Thymus (tissue), 14 donors: ENCODE measurements at places on chromosomes 3 and 15. TPM values are rescaled to one million over a fixed set of nuclear protein-coding genes. Genes with fewer than 3 reads are reported as not detected.
A peak's percentile ranks its signal among the peaks of the same experiment; 100 is the strongest.

GRCh38 chr15:81939604-81940440 is 106.0 kb downstream of the MEX3B start:
- H3K4me3 ChIP-seq: no peak overlapping the region
- DNase-seq: peak; percentile 29
- H3K27ac ChIP-seq: no peak overlapping the region
- H3K4me1 ChIP-seq: no peaks in the 10 kb centered on the region
- no peaks in the 10 kb centered on the region for H3K36me3 ChIP-seq

DNA sequence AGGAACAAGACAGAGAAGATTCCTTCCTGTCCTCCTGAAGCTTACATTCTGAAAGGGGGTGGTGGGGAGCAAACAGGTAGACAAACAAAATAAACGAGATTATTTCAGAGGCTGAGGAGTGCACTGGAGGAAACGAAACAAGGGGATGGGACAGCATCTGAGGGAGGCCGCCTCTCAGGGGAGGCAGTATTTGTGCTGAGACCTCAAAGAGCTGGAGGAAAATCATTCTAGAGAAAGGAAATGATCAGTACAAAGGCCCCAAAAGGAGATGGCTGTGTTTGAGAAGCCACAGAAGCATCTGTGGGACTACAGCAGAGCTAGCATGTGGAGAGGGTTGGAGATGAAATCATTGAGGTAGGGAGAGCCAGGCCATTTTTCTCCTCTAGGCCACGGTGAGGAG is 55.1 kb downstream of the DCLK3 start:
- H3K27me3 ChIP-seq: no peaks in the 10 kb centered on the region
- H3K4me3 ChIP-seq: no peak overlapping the region
- peaks cover 7% of the 10 kb centered on the region for H3K4me1 ChIP-seq
- H3K36me3 ChIP-seq: no peaks in the 10 kb centered on the region
- DNase-seq: no peak
- H3K27ac ChIP-seq: no peak overlapping the region

GRCh38 chr3:37855363-37855970 is 6.2 kb upstream of the CTDSPL start:
- peak; percentile 60 for DNase-seq
- no peaks in the 10 kb centered on the region for H3K36me3 ChIP-seq
- no peak overlapping the region for H3K4me3 ChIP-seq

- peak overlapping the region; percentile 46 for H3K4me3 ChIP-seq
- DNase-seq: no peak
- no peaks in the 10 kb centered on the region for H3K36me3 ChIP-seq
- H3K27ac ChIP-seq: no peak overlapping the region
- peaks cover 37% of the 10 kb centered on the region for H3K27me3 ChIP-seq
Measured at GRCh38 chr3:53845103-53845880, 927 bp downstream of the CHDH start.

DNA sequence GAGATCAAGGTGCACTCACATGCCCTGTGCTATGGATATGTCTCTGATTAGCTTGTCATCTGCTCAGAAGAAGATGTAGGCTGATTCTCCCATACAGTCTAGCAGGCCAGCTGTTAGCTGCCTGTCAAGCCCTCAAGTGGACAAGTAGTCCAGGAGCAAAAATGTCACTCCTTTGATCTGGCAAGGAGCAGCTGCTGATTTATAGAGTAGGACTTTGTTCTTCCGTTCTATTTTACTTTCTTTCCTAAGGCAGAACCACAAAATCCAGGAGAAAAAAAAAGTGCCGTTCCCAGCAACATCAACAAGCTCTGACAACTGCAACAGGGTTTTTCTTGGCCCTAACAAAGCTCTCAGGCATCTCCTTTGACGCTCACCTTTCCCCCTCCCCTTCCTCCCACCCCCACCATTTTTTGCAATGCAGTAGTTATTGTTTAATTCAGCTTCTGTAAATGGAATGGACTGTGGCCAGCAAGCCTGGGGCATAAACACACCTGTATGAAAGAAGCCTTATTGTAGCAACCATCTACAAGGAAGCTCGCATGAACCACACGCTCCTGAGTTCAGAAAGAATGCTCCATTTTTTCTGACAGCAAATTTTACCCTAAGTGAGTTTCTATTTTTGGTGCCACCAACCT is 196.3 kb downstream of the MEIS2 start:
- no peak for DNase-seq
- H3K27ac ChIP-seq: peak overlapping the region; percentile 65
- no peak overlapping the region for H3K4me3 ChIP-seq
- no peaks in the 10 kb centered on the region for H3K27me3 ChIP-seq

DNA sequence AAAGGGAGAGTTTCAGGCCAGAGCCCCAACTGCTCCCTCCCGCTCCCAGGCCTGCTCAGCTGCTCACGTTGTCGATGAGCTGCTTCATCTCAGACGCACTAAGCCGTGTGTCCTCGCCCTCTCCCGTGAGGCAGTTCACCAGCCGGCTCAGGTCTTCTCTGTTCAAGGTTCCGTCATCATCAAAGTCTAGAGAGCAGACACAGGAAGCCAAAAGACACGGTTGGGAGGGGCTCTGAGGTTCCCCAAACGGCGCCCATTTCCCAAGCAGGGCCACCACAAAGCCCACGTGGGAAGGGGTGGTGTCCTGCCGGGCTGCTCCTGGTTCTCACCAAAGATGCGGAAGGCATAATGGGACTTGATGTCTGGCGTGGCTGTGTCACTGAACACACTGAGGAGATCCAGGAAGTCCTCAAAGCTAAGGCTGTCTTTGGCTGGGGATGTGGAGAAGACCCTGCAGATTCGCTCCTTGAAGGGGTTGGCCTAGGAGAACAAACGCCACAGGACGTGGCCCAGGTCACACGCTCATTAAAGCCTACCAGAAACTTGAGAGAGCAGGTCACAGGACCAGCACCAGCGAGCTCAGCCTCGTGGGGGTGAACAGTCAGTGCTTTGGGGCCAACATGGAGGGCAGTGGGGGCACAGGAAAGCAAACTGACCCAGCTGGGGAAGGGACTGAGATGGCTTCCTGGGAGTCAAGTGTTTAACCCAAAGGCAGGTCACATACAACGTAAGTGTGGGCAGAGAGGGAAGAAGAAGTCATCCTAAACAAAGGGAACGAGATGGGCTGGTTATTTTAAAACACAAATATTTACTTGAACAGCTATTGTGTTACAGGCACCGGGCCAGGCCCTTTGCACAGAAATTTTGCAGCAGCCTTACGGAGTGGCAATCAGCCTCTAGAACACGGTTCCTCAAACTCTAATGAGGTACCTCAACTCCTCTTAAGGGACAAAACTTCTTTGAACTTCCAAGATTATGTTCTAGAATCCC is 2.4 kb downstream of the CIB1 start:
- peak; percentile 76 for DNase-seq
- no peaks in the 10 kb centered on the region for H3K27me3 ChIP-seq
- H3K4me3 ChIP-seq: peak overlapping the region; percentile 41
- peaks cover 34% of the 10 kb centered on the region for H3K36me3 ChIP-seq

DNA sequence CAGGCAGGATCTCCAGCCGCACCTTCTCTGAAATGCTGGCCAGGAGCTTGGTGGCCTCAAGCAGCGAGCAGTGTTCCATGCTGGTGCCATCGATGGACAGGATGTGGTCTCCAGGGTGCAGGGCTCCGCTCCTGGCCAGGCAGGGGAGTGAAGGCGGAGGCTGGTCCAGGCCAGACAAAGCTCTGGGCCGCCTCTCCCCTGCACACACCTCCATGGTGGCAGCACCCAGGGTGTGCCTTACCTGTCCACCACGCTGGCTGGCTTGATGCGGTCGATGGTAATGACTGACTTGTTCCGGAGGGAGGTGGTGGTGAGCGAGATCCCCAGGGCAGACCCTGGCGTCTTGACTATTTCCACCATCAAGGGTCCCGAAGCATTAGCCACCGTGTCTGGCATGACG is 20.0 kb downstream of the GRIP2 start:
- H3K27ac ChIP-seq: no peak overlapping the region
- DNase-seq: no peak
- H3K4me1 ChIP-seq: no peaks in the 10 kb centered on the region

DNA sequence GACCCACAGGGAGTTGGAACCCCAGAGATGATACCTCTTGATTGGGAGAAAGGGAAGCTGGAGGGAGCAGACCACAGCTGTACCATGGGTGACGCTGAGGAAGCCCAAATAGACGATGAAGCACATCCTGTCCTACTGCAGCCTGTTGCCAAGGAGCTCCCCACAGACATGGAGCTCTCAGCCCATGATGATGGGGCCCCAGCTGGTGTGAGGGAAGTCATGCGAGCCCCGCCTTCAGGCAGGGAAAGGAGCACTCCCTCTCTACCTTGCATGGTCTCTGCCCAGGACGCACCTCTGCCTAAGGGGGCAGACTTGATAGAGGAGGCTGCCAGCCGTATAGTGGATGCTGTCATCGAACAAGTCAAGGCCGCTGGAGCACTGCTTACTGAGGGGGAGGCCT is 201.1 kb downstream of the AKAP13 start:
- peak overlapping the region; percentile 95 for H3K27ac ChIP-seq
- peak; percentile 39 for DNase-seq
- peaks cover 44% of the 10 kb centered on the region for H3K4me1 ChIP-seq
- H3K4me3 ChIP-seq: no peak overlapping the region

DNA sequence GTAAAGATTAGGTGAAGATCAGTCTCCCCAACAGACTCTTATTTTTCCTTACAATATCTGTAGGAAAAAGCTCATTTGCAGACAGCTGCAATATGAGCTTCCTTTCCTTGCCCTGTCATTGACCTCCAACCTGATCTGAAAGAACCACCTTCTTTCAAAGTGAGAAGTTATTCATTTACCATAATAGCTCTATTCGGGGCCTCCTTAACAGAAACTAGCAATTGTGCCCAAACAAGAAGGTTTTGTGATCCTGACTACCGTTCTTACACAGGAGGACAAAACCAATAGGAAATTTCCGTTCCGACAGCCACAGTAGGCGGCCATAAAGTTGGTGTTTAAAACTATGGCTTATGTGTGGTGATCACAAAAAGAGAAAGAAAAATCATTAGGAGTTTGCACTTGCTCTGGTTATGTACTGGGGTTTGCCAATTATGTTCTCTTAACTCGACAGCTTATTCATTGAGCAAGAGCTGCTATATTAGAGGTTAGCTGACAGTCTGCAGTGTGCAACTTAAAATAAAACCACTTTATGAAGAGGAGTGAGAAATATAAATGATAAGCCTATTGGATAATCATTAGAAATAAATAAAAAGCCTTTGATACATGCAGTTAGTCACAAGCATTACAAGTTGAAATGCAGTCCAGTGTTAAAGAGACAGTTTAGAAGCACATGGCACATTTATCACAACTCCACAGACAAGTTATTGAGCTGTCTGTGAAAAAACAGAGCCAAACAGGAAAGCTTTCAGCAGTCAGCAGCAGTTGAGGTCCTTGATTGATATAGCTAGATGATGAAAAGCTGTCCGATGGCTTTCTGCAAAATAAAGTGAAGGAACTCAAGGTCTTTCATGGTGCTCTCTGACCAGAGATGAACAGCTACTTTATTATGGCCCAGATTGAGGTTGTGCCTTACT is 199.8 kb downstream of the WDR72 start:
- H3K27me3 ChIP-seq: no peaks in the 10 kb centered on the region
- H3K4me3 ChIP-seq: no peak overlapping the region
- H3K4me1 ChIP-seq: no peaks in the 10 kb centered on the region
- no peak for DNase-seq
- H3K27ac ChIP-seq: no peak overlapping the region
- no peaks in the 10 kb centered on the region for H3K36me3 ChIP-seq

- no peak overlapping the region for H3K27ac ChIP-seq
- no peak for DNase-seq
- no peaks in the 10 kb centered on the region for H3K27me3 ChIP-seq
- no peak overlapping the region for H3K4me3 ChIP-seq
- H3K36me3 ChIP-seq: no peaks in the 10 kb centered on the region
Measured at GRCh38 chr3:68985146-68985790, 28.2 kb downstream of the EOGT start.

DNA sequence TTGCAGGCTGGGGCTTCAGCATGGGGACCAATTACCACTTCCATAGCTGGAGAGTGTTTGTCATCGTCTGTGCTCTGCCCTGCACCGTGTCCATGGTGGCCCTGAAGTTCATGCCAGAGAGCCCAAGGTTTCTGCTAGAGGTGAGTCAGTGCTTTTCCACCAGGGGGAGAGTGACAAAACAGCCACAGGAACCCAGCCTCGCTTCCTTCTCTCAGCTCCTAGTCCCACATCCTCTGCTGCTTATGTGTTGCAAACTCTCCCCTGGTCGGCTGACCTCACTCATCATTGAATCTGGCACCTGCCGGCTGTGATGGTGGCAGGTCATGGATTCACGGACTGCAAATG is 158.3 kb downstream of the SV2B start:
- no peak overlapping the region for H3K4me3 ChIP-seq
- peak; percentile 4 for DNase-seq
- no peaks in the 10 kb centered on the region for H3K4me1 ChIP-seq
- no peaks in the 10 kb centered on the region for H3K27me3 ChIP-seq
- H3K36me3 ChIP-seq: no peaks in the 10 kb centered on the region

DNA sequence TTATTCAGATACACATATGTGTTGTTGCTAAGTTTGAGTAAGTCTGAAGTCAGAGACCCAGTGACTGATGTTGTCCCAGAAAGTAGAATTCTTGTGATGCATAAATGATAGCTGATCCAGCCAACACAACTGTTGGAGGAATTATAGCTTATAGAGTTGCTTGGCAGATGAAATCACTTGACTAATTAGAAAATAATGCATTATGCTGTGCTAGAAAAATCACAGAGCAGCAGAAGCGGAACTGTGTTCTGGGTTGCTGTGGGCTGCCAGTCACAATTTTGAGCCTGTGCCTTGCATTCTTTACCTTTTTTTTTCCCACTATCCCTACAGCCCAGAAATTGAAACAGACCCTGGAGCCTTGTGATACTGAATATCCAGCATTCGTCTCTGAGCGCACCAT is 90.0 kb upstream of the LRTM1 start:
- no peak overlapping the region for H3K4me3 ChIP-seq
- no peaks in the 10 kb centered on the region for H3K27me3 ChIP-seq
- no peak overlapping the region for H3K27ac ChIP-seq

DNA sequence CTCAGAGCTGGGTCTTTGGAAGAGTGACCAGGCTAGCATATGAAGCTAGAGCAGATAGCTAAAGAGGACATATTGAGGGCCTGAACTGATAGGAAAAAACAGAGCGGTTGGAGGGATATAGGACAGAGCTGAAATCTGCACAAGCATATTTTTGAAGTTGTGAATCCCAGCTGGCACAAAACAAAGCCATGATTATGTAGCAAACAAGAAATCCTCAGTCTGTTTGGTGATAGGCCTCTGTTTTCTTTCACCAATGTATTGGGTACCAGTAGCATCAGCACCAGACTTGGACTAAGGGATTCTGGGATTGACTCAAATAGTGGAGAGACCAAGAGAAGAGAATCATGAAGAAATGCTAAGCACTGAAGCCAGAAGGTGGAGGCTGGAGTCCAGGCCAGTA is 151.0 kb downstream of the FAM43A start:
- H3K27me3 ChIP-seq: no peaks in the 10 kb centered on the region
- no peak overlapping the region for H3K4me3 ChIP-seq
- H3K4me1 ChIP-seq: no peaks in the 10 kb centered on the region
- H3K36me3 ChIP-seq: no peaks in the 10 kb centered on the region

NEK11 gene
- total RNA-seq: 1.8 TPM

COL6A6 gene
- total RNA-seq: 2.4 TPM

UNC13C gene
- 1.7 TPM for total RNA-seq

GPD1L gene
- 6.8 TPM for total RNA-seq

TM4SF18 gene
- total RNA-seq: 3.2 TPM

FAM98B gene
- 6.3 TPM for total RNA-seq

MUSTN1 gene
- total RNA-seq: 0.85 TPM

FBXW12 gene
- total RNA-seq: 0.05 TPM

TRPC1 gene
- 3.1 TPM for total RNA-seq

GRK7 gene
- not detected for total RNA-seq

ITGA11 gene
- total RNA-seq: 0.47 TPM

FAM81A gene
- 0.42 TPM for total RNA-seq

GPR27 gene
- 0.05 TPM for total RNA-seq

CYP1A2 gene
- not detected for total RNA-seq

GOLGA8S gene
- total RNA-seq: 0.05 TPM
